CD8-positive, alpha-beta memory T cell (primary cell): ENCODE measurements at places on chromosomes 5 and 9. TPM values are rescaled to one million over a fixed set of nuclear protein-coding genes. Genes with fewer than 3 reads are reported as not detected.

DNA sequence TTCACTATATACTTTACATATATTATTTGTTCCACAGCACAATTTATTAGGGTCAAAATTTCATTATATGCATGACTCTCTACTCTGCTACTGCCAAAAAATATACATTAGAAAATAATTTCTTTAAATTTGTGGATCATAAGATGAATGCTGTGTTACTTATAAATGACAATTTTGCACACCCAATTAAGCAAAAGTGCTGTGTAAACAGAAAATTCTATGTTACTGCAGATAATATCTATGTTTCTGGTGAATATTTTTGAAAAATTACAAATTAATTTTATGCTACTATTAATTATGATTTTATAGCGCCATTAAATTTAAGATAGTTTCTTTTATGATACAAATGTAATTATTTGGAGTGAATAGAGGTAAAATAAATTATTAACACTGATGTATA, 59.8 kb upstream of the GABRA6 start:
- no peak overlapping the region for H3K4me3 ChIP-seq
- H3K4me1 ChIP-seq = no peaks in the 10 kb centered on the region
- H3K27me3 ChIP-seq = no peaks in the 10 kb centered on the region
- no peaks in the 10 kb centered on the region for H3K36me3 ChIP-seq
- no peak overlapping the region for H3K27ac ChIP-seq

- H3K4me3 ChIP-seq = no peak overlapping the region
- H3K36me3 ChIP-seq = no peaks in the 10 kb centered on the region
- no peak for DNase-seq
Measured at GRCh38 chr5:2537378-2538145, 213.9 kb downstream of the IRX2 start.

GRCh38 chr5:120510994-120511686, 47.0 kb downstream of the PRR16 start:
- H3K4me3 ChIP-seq = no peak overlapping the region
- no peaks in the 10 kb centered on the region for H3K27me3 ChIP-seq
- no peaks in the 10 kb centered on the region for H3K36me3 ChIP-seq

- H3K4me3 ChIP-seq = no peak overlapping the region
- no peak overlapping the region for H3K27ac ChIP-seq
- no peaks in the 10 kb centered on the region for H3K36me3 ChIP-seq
- H3K4me1 ChIP-seq = no peaks in the 10 kb centered on the region
Measured at GRCh38 chr9:122109035-122109813, 16.1 kb upstream of the TTLL11 start.

DNA sequence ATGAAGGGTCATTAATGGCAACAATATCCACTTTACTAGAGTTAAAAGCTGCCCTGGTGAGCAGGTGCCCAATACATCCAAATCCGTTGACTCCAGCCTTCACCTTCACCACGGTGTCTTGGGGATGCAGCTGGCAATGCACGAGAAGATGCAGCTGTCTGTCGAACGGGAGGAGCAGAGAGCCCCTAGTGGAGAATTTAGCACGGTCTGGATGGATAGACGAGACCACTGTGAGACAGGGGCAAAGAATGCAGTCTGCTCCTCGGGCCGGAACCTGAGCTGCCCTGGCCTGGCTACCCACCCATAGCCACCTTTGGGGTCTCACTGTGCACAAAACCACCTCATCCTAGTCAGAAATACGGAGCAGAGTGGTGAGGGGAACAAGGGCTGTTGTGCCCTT, 35.1 kb downstream of the ADRA1B start:
- H3K4me3 ChIP-seq = no peak overlapping the region
- H3K27ac ChIP-seq = no peak overlapping the region
- H3K27me3 ChIP-seq = no peaks in the 10 kb centered on the region
- DNase-seq = no peak

DNA sequence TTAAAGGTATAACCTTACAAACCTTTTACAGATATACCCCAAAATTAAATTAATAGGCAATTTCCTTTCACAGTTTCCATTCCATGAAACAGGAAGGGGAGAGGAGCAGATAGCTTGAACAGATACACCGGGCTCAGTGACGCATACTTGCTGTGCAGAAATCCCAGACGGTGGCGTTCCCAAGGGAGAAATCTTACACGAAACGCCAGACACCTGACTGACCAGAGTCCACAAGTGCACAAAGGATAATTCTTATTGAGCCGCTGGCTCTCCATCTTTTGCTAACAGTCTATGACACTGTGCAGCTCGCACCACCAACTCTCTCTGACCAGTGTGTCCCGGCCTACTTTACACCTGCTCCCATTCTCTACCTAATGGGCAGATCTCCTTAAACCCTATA, 37.4 kb downstream of the PTCH1 start:
- H3K4me1 ChIP-seq = no peaks in the 10 kb centered on the region
- peaks cover 34% of the 10 kb centered on the region for H3K36me3 ChIP-seq
- no peak overlapping the region for H3K27ac ChIP-seq
- DNase-seq = no peak

DNA sequence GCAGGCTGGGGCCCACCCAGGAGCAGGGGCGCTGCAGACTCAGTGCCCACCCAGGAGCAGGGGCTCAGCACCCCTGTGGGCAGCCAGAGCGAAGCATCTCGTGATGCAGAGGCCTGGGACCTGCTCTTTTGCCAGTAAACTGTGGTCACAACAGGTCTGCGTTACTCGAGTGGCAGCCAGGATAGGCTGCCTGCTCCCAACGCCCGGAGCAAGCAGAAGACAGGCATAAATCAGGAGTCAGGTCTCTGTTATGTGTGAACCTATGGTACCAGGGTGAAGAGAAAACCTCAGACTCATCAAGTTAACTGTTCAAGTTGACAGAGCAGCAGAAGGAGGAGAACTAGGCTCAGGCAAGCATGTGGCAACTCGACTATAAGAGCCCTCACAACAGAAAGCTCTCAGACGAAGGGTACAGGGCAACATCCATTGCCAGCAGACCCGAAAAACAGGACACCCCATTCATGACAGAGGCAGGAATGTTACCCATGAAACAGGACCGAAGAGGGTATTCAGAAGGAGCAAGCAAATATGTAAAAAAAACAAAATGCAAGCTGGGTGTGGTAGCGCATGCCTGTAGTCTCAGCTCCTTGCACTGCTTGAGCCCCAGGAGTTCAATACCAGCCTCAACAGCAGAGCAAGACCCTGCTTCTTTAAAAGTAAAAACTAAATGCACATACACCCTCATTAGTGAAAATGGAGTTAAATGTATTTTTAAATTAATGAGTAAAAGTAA, 71.7 kb downstream of the GOLPH3 start:
- H3K4me3 ChIP-seq = no peak overlapping the region
- no peaks in the 10 kb centered on the region for H3K4me1 ChIP-seq
- no peak overlapping the region for H3K27ac ChIP-seq

- no peak for DNase-seq
- no peaks in the 10 kb centered on the region for H3K4me1 ChIP-seq
- H3K36me3 ChIP-seq = no peaks in the 10 kb centered on the region
- H3K27me3 ChIP-seq = no peaks in the 10 kb centered on the region
Measured at GRCh38 chr9:79977074-79977435, 405.3 kb downstream of the TLE4 start.

GRCh38 chr5:107263387-107264018, 407.2 kb downstream of the EFNA5 start:
- H3K4me1 ChIP-seq = no peaks in the 10 kb centered on the region
- no peak overlapping the region for H3K4me3 ChIP-seq
- peak; percentile 14 for DNase-seq
- no peaks in the 10 kb centered on the region for H3K36me3 ChIP-seq
- no peaks in the 10 kb centered on the region for H3K27me3 ChIP-seq

CDH9 gene
- not detected for total RNA-seq

PCDH12 gene
- total RNA-seq = 0.33 TPM
